ENCODE measurements at places on chromosomes 5 and 9.

GRCh38 chr5:65882278-65882677, 44.1 kb upstream of the ERBIN start:
- DNase-seq: peak; percentile 40

- no peak for DNase-seq
Observed at GRCh38 chr9:18866121-18866831, 166.7 kb downstream of the SAXO1 start.

- peak; percentile 72 for DNase-seq
Observed at GRCh38 chr9:113219969-113220368, 1.1 kb downstream of the FKBP15 start.

- no peak for DNase-seq
Observed at GRCh38 chr9:136541709-136542108, 4.1 kb downstream of the NOTCH1 start.

- peak; percentile 41 for DNase-seq
Observed at GRCh38 chr5:141512911-141513626, 24.2 kb downstream of the PCDHGC5 start.

DNA sequence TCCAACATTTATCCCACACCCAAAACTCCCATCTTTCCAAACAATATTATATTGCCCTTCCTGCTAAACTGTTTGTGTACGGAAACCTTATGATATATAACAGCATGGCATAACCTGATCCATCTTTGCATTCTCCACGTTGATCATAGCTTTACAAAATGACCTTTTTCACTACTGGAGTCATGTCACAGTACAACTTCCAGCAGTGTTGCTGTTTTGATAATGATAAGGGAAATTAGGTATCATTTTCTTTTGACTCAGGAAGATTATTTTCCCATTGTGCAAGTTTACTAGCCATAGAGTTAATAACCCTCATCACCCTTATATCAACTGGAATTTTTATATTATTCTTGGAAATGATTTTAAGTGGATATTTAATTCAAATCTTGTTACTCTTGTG, 57.5 kb downstream of the SH3GL2 start:
- no peak for DNase-seq

DNA sequence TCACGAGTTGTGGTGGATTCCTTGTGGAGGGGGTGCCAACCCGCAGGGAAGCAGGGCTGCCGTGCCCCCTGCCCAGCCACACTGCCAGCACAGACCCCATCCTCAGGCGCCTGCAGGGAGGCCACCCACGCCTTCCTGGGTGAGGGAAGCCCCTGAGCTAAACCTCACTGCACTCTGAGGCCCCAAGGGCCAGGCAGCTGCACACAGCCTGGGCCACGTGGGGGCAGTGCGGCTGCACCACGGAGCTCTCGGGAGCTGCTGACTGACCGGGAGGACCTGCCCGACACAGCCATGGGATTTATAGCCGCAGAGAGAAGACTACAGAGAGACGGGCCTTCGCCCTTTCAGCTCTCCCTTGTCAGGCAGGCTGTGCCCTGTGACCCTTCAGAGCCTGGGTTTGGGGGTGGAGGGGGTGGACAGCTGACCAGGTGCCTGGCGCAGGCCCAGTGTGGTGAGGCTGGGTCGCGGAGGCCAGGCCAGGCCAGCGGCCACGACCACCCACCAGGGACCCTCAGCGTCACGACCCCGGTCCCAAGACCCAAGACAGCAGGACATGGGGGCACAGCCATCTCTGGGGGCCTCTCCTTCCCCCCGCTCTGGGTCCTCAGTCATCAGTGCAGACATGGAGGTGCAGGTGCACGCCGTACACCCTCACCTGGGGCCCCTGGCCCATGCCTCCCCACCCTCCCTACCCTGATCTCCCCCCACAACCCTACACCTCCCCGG, 4.3 kb upstream of the AHRR start:
- DNase-seq: peak; percentile 67

GRCh38 chr5:94407023-94407422, 211.4 kb downstream of the KIAA0825 start:
- DNase-seq: peak; percentile 27

DNA sequence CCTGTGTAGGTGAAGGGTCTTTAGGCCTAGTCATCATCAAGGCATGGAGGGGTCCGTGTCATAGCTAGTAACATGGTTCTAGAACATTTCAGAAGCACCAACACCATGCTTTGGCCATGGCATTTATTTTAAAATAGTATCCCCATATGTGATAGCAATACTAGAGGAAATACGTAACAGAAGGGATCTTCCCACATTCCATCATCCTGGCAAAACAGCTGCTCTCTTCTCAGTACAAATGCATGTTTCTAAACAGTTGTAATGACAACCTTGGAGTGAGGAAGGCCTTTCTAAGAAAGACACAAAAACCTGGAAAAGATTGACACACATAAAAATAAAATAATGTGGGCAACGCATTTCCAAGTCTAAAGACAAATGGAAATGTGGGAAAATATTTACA, 97.6 kb downstream of the GADD45G start:
- no peak for DNase-seq

- DNase-seq: no peak
Observed at GRCh38 chr5:88488130-88488529, 219.5 kb upstream of the TMEM161B start.

DNA sequence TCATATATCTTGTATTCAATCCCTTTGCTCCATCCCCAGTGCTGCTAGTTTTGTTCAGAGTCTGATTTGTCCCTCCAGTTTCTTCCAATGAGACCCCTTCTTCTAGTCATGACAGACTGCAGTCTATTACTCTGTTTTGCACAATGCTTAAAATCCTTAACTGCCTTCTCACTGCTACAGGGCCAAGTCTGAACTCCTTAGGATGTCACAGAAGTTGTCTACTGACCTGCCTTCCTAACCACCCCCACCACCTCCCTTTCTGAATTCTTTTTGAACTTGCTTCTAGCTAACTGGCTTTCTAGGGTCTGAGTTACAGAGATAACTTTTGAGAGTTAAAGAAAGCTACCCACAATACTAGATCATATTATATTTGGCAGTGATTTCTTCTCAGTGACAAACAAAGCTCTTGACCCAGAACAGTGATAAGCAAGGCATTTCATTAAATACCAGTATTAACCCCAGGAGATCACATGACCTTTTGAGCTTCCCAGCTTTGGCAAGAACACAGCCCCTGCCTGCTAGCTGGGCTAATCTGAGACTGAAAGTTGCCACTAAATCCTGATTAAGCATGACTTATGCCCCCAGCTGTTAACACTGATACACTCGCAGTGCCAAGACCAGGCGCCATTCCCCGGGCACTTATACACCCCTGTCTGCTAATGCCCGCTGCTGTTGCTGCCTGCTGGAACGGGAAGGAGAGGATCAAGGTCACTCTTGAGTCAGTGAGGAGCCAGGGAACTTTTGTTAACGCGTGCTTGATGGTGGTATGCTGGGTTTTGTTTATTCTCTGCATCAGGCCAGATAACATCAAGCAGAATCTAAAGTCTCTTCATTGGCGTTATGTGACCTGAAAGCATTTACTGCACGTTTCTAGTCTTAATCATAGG, 36.4 kb upstream of the ADAMTSL1 start:
- peak; percentile 76 for DNase-seq

DNA sequence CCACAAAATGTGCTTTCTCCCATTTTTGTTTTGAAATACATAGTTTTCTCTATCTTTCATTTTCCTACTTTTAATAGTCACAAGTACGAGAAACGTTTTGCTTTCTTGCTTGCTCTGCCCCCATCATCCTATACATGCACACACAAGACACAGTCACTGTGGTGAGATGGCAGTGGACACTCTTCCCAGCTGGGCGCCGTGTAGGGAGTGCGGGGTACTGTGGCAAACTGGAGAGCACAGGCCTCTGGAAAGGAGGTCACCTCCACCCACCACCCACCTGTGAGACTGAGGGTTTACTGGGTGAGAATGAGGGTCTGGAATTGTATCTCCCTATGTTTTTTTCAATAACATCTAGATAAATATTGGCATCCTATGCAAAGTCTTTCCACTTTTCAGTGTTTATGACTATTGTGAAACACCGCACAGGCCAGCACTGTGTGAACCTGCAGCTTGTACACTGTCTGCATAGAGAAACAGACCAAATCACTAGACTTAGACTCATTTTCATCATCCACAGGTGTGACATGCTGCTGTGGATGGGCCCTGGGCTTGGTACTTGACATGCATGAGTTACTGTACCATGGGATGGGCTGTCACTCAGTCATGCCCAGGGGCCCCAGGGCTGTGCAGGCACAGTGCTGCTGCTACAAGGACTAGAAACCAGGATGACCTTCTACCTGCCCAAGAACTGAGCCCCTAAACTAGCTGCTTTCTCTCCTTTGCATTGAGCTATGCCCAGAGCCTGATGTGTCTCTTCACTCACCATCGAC, 118.1 kb upstream of the LMX1B start:
- DNase-seq: no peak
